Gastroesophageal sphincter (tissue), 4 donors: ENCODE measurements at places on chromosomes 2 and 18. TPM values are rescaled to one million over a fixed set of nuclear protein-coding genes. Genes with fewer than 3 reads are reported as not detected.

DNA sequence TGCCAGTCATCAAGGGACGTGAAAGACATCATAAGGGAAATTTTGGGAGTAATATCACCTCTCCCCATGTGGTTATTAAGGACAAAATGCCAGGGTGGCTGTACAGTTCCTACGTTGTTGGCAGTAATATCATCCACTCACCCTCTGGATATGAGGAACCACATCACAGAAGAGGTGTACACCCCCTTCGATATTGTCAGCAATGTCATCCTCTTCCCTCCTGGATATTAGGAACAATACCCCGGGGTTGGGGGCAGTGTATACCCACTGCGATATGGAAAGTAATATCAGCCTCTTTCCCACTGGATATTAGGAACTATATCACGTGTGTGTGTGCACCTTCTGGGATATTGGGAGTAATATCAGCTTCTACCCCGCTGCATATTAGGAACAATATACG, 1933.3 kb downstream of the SUCLG1 start:
- H3K27ac ChIP-seq = no peak overlapping the region
- H3K27me3 ChIP-seq = no peaks in the 10 kb centered on the region
- ATAC-seq = no peak
- H3K4me1 ChIP-seq = no peaks in the 10 kb centered on the region
- H3K4me3 ChIP-seq = no peak overlapping the region

Gene HMSD
- total RNA-seq = not detected

DNA sequence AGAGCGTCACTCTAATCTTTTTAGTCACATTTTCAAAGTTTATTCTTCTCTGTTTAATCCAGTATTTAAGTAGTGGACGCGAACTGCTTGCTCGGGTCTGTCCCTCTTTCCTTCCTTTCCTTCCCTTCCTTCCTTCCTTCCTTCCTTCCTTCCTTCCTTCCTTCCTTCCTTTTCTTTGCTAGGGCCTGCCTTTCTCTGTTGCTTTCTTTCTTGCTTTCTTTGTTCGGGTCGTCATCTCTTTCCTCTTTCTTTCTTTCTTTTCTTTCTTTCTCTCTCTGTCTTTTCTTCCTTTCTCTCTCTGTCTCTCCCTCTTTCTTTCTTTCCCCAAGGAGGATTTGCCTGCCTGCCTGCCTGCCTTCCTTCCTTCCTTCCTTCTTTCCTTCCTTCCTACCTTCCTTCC, 3.0 kb upstream of the ACKR3 start:
- H3K27me3 ChIP-seq = no peaks in the 10 kb centered on the region
- H3K4me3 ChIP-seq = no peak overlapping the region
- H3K27ac ChIP-seq = peak overlapping the region; percentile 90
- no peak for ATAC-seq
- no peaks in the 10 kb centered on the region for H3K36me3 ChIP-seq
- no peaks in the 10 kb centered on the region for H3K4me1 ChIP-seq

Gene GREB1
- 5.1 TPM for total RNA-seq

Gene GPR75
- total RNA-seq = 2.5 TPM

Gene LIMS3
- 5.4 TPM for total RNA-seq

GRCh38 chr2:64260817-64261216, 116.6 kb upstream of the PELI1 start:
- H3K27ac ChIP-seq = peak overlapping the region; percentile 63
- no peak for ATAC-seq
- H3K36me3 ChIP-seq = no peaks in the 10 kb centered on the region

GRCh38 chr2:39498786-39499185, 61.7 kb upstream of the MAP4K3 start:
- no peak for ATAC-seq
- H3K27me3 ChIP-seq = no peaks in the 10 kb centered on the region
- no peak overlapping the region for H3K27ac ChIP-seq
- H3K4me3 ChIP-seq = no peak overlapping the region
- no peaks in the 10 kb centered on the region for H3K4me1 ChIP-seq

DNA sequence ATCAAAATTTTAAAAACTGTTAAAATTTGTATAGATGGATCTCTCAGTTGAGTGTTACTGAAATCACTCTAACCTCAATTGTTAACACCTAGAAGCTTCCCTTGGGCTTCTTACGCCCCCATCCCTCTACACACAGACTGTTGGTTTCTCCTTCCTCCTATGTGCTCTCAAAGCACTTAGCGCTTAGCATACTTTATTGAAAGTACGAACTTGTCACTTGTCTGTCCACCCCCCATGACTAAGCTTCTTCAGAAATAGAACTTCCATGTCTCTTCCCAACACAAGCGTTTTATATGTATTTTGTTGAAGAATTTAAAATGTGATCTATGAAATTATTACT, 441 bp downstream of the MPHOSPH10 start:
- ATAC-seq = no peak
- peaks cover 4% of the 10 kb centered on the region for H3K4me1 ChIP-seq
- H3K4me3 ChIP-seq = peak overlapping the region; percentile 64
- peaks cover 4% of the 10 kb centered on the region for H3K36me3 ChIP-seq
- no peaks in the 10 kb centered on the region for H3K27me3 ChIP-seq

- H3K4me1 ChIP-seq = no peaks in the 10 kb centered on the region
- H3K4me3 ChIP-seq = no peak overlapping the region
- no peaks in the 10 kb centered on the region for H3K27me3 ChIP-seq
- no peak overlapping the region for H3K27ac ChIP-seq
- no peak for ATAC-seq
Measured at GRCh38 chr18:52845036-52845435, 505.0 kb downstream of the DCC start.

Gene MTIF2
- total RNA-seq = 23.2 TPM

Gene SCYGR4
- total RNA-seq = not detected

GRCh38 chr2:5691985-5692529, at the start of gene SOX11:
Gene SOX11 (plus strand): TSS chr2:5692384. CDS start chr2:5692722, 338 bp downstream.
- no peaks in the 10 kb centered on the region for H3K36me3 ChIP-seq
- H3K4me1 ChIP-seq = peaks cover 52% of the 10 kb centered on the region
- H3K27ac ChIP-seq = no peak within 1 kb of the TSS
- H3K27me3 ChIP-seq = peaks cover 84% of the 10 kb centered on the region
- peak; percentile 49 for ATAC-seq
- H3K4me3 ChIP-seq = peak within 1 kb of the TSS; percentile 27

DNA sequence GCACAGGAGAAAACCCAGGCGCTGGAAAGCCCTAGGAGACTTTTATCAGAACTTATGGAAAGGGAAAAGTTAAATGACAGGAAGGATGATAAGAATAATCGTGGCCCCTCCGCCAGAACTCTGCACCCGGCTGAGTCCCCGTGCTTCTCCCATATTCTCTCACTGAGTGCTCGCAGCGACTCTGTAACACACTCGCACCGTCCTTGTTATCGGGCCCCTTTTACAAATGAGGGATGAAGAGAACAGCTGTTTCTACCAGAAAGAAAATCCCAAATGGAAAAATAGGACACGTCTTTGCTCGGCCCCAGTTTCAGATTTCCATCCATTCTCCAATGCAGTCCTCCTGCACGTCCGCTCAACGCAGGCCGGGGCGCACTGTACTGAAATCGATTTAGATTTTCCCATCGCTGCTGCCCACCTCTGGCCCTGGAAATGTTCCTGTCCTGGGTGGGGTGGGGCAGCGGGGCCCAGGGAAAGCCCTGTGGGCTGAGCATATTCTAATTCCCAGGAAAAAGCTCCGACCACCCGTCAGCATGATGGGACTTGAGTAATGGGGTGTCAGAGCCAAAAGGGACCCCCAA, 66.4 kb downstream of the KCNF1 start:
- H3K4me1 ChIP-seq = no peaks in the 10 kb centered on the region
- H3K27ac ChIP-seq = no peak overlapping the region
- no peak for ATAC-seq
- H3K36me3 ChIP-seq = no peaks in the 10 kb centered on the region

- H3K27ac ChIP-seq = no peak overlapping the region
- no peaks in the 10 kb centered on the region for H3K36me3 ChIP-seq
- no peak for ATAC-seq
- H3K4me3 ChIP-seq = no peak overlapping the region
Measured at GRCh38 chr18:22668496-22668895, 250.8 kb upstream of the CTAGE1 start.

DNA sequence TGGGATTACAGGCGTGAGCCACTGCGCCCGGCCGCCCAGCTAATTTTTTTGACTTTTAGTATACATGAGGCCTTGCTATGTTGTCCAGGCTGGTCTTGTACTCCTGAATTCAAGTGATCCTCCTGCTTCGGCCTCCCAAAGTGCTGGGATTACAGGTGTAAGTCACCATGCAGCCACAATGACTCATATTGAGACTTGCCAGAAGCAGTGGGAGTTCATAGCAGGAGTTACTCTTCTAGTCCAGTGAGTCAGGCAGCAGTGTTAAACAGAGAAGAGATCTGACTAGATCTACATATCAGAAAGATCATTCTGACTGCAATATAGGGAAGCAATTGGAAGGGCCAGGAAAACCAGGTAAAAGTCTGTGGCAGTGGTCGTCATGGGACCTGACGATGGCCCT, 1.5 kb upstream of the FLACC1 start:
- H3K27me3 ChIP-seq = no peaks in the 10 kb centered on the region
- no peak overlapping the region for H3K27ac ChIP-seq
- no peaks in the 10 kb centered on the region for H3K4me1 ChIP-seq
- H3K4me3 ChIP-seq = no peak overlapping the region
- peaks cover 49% of the 10 kb centered on the region for H3K36me3 ChIP-seq
- ATAC-seq = no peak

- no peaks in the 10 kb centered on the region for H3K27me3 ChIP-seq
- H3K4me1 ChIP-seq = no peaks in the 10 kb centered on the region
- no peak overlapping the region for H3K27ac ChIP-seq
- no peaks in the 10 kb centered on the region for H3K36me3 ChIP-seq
- no peak for ATAC-seq
Measured at GRCh38 chr18:59779979-59780378, 82.8 kb upstream of the CCBE1 start.

DNA sequence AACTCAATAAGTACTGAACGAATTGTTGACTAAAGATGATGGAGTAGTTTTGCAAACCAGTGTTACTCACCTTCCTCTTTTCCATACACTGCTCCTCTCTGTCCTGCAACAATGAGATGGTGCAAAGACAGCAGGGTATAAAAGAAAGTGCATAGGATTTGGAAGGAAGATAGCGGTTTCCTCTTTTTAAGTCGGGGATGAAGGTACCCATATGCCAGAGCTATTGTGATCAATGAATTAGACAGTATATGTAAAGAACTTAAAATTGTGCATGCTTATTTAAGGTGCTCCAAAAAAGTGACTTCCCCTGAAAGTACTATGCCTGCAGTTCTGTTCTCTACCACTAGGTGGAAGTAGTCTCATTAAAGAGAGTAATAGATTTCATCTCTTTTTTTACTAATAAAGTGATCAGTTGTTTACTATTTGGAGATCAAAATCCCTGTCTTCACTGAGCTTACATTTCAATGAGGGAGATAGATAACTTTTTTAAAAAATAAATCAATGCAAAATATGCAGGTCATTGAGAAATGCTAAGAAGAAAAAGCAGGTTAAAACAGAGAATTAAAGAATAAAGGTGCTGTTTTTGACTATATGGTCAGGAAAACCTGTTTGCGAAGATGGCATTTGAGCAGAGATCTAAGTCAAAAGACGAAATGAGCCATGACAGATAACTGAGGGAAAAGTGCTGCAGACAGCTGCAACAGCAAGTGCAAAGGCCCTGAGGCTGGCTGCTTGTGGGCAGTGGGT, 339.7 kb upstream of the SLC14A2 start:
- no peak overlapping the region for H3K27ac ChIP-seq
- ATAC-seq = no peak
- H3K4me1 ChIP-seq = no peaks in the 10 kb centered on the region
- H3K27me3 ChIP-seq = no peaks in the 10 kb centered on the region
- no peaks in the 10 kb centered on the region for H3K36me3 ChIP-seq

Gene ESPNL
- 3.4 TPM for total RNA-seq

DNA sequence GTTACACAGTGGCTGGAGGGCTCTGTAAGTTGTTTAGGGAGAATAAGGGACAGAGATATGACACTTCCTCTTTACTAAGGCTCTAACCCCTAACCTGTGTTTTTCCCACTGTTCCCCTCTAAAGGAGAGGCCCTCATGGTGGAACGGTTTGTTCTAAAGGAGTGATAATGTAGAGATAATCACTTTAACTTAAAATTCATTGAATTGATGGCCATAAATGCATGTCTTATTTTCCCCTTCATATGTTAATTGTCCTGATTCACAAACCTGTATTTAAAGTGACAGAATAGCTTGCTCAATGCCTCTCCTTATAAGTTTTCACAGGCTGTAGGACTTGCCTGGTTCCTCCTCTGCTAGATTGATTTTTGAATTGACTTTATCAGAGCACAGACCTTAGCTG, at the start of gene SERPINB12:
SERPINB12 (plus strand) TSS at position 301 of the 400 bp plus-strand sequence. CDS start 13,791 bp downstream, outside the sequence.
- H3K4me1 ChIP-seq = no peaks in the 10 kb centered on the region
- peaks cover 4% of the 10 kb centered on the region for H3K27me3 ChIP-seq
- no peak for ATAC-seq
- no peak within 1 kb of the TSS for H3K4me3 ChIP-seq
- H3K27ac ChIP-seq = no peak within 1 kb of the TSS

Gene RGPD6
- total RNA-seq = 26.2 TPM

DNA sequence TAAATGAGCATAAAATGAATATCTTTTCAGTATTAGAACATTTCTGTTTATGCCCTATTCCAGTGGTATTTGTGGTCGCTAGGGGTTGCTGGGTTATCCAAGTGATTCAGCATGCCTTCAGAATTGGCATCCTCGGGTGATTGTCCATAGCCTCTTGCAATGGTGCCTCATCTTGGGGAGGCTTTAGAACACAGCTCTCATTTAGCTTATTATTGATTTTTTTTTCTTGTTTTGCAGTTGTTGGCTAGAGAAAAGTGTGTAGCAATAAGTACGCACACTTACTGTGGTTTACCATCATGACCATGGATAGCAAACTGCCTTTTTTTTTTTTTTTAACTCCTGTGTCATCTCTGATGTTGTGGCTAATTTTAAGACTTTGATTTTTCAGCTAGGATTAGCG, 33.6 kb downstream of the PLEKHA3 start:
- H3K27me3 ChIP-seq = no peaks in the 10 kb centered on the region
- no peak overlapping the region for H3K27ac ChIP-seq
- ATAC-seq = no peak
- peaks cover 74% of the 10 kb centered on the region for H3K36me3 ChIP-seq

Gene CAVIN2
- total RNA-seq = 106 TPM

- no peak overlapping the region for H3K27ac ChIP-seq
- no peaks in the 10 kb centered on the region for H3K27me3 ChIP-seq
- no peak for ATAC-seq
- H3K4me1 ChIP-seq = peaks cover 5% of the 10 kb centered on the region
- no peak overlapping the region for H3K4me3 ChIP-seq
Measured at GRCh38 chr2:160295519-160296207, 95.6 kb upstream of the ITGB6 start.

GRCh38 chr2:223065107-223065506, 13.1 kb downstream of the KCNE4 start:
- no peak overlapping the region for H3K27ac ChIP-seq
- no peak overlapping the region for H3K4me3 ChIP-seq
